Stimulated activated CD4-positive, alpha-beta T cell treated with anti-CD3 and anti-CD28 coated beads, Interleukin-4, amount 100 ng/mL, for 4 hours (primary cell): ENCODE measurements at places on chromosomes 6 and 20.

GRCh38 chr6:54248319-54248718 is 59.9 kb upstream of the TINAG start:
- no peak for DNase-seq

DNA sequence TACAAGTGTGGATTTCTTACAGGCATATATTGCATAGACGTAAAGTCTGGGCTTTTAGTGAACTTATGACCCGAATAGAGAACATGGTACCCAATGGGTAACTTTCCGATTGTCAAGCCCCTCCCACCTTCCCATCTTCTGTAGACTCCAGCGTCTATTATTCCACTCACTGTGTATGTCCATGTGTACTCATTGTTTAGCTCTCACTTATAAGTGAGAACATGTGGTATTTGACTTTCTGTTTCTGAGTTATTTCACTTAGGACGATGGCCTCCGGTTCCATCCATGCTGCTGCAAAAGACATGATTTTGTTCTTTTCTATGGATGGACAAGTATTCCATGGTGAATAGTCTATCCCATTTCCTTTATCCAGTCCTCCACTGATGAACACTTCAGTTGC is 306.4 kb downstream of the CD83 start:
- no peak for DNase-seq

GRCh38 chr6:103079867-103080266 is 1686.4 kb downstream of the GRIK2 start:
- no peak for DNase-seq

DNA sequence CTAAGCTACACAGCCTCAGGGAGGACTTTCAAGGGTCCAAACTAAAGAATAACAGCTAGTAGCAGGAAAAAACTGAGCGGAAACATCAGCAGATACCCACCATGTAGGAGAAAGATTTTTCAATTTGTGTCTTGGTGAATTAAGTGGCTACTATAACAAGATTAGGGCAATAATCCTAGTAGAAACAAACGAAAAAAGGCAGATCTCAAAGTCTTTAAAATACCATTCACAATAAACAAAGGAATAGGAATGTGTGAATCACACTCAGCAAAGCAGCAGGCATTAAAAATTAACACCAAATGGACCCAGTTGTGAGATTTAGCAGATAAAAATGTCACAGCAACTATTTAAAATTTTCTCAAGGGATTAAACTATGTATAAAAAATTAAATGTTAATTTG is 761.2 kb downstream of the TENT5A start:
- DNase-seq = no peak

- no peak for DNase-seq
Observed at GRCh38 chr20:9015984-9016324, 52.9 kb upstream of the PLCB4 start.

DNA sequence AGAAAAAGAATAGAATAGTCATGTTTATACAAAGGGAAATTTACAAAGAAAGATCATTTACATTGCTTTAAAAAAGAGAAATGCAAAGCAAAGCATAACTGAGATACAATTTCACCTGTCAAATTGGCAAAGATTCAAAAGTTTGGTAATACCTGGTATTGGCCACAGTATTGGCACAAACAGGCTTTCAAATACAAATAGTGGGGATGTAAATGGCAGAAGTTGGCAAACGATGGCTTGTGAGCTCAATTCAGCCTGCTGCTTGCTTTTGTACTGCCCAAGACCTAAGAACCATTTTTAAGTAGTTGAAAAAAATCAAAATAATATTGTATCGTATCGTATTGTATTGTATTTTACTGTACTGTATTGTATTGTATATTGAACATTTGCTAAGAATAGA is 194.5 kb upstream of the JAG1 start:
- DNase-seq = no peak

- DNase-seq = no peak
Observed at GRCh38 chr6:38579010-38579628, 60.6 kb downstream of the BTBD9 start.

- DNase-seq = no peak
Observed at GRCh38 chr20:23320317-23320716, 30.3 kb upstream of the NXT1 start.

DNA sequence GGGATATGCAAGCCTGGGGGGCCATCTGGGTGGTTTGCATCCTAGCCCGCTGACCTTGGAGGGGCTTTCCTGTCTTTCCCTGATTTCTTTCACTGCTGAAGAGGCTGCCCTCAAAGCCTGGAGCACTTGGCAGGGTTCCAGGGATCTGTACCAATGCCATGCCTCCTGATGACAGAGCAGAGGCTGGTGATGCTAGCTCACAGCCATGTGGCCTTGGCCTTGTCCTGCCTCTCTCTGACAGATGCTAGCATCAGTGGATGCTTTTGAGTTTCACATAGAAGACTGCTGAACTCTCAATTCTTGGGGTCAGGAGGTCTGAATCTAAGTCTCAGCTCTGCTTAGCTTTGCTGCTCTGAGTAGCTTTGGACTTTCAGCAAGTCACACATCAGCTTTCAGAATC is 21.9 kb upstream of the RREB1 start:
- no peak for DNase-seq

- DNase-seq = no peak
Observed at GRCh38 chr6:112216662-112217551, 37.5 kb downstream of the LAMA4 start.
